ENCODE measurements at places on chromosomes 11 and 22.

GRCh38 chr11:86397351-86397750, 22.7 kb downstream of the CCDC81 start:
- DNase-seq = no peak

DNA sequence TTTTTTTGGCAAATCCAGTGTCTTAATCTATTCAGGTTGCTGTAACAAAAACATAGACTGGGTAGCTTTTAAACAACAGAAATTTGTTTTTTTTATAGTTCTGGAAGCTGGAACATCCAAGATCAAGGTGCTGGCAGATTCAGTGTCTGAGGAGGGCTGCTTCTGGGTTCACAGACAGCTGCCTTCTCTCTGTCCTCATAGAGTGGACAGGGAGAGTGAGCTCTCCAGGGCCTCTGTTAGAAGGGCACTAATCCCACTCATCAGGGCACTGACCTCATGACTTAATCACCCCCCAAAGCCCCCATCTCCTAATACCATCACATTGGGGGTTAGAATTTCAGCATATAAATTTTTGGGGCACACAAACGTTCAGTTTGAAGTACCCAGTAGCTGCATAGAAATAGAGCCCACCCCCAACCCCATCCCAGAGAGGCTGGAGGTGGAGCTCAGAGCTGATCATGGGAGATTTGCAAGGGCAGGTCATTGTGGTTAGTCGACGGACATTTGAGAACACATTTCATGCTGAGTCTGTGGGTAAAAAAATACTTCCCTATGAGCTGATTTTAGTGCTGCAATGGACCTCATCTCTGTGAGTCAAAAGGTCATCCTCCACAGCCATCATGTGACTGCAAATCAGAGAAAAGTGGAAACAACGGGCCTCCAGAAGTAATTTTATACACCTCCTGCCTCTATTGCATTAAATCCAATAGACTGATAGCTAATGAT, 203.1 kb upstream of the CADM1 start:
- peak; percentile 91 for DNase-seq

- no peak for DNase-seq
Measured at GRCh38 chr11:76134239-76134638, 72.1 kb downstream of the WNT11 start.

- DNase-seq = peak; percentile 32
Measured at GRCh38 chr11:103662880-103663279, 373.6 kb upstream of the DDI1 start.

DNA sequence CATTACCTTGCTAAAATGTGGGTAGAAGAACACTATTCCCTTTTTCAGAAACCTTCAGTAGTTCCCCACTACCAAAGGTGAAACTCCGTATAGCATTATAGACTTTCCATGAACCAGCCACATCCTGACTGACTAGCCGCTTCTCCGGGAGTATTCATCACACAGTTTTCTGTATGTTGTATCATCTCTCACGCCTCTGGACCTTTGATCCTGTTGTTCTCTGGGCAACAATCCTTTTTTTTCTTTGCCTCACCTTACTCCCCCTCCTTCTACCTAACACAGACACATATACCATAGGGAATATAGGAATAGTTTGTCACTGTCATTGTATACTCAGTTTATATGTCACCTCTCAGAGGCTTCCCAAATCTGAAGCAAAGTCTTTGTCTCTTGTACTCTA, 20.8 kb downstream of the ZC3H12C start:
- no peak for DNase-seq

- DNase-seq = no peak
Measured at GRCh38 chr22:36797911-36798673, 18.7 kb downstream of the PVALB start.

- DNase-seq = no peak
Measured at GRCh38 chr11:40280159-40281051, 1179.0 kb downstream of the LRRC4C start.

GRCh38 chr11:30321321-30321720, 1.6 kb upstream of the ARL14EP start:
- DNase-seq = no peak

GRCh38 chr11:19121646-19122045, 4.7 kb downstream of the ZDHHC13 start:
- DNase-seq = no peak

GRCh38 chr11:59918480-59918879, 19.8 kb upstream of the OOSP1 start:
- no peak for DNase-seq

DNA sequence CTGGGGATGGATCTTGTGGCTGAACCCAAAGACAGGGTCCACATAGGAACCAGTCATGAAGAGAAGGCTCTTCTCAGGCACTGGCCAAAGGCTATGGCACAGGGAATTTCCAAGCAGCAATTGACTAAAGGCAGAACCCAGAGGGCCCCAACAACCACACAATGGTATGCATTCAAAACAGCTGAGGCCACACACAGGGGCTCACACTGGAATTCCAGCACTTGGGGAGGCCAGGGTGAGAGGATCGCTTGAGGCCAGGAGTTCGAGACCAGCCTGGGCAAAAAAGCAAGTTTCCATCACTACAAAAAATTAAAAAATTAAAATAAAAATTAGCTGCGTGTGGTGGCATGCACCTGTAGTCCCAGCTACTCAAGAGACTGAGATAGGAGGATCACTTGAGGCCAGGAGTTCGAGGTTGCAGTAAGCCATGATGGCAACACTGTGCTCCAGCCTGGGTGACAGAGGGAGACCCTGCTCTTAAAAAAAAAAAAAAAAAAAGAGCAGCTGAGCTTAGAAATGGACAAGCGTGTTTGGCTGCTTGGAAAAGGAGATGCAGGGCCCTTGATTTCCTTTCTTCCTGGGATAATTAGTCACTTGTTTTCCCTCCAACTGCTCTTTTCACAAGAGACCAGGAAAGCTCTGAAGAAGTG, 44.6 kb downstream of the MYH9 start:
- DNase-seq = no peak

- no peak for DNase-seq
Measured at GRCh38 chr11:2708757-2709281, 9.0 kb upstream of the KCNQ1OT1 start.

DNA sequence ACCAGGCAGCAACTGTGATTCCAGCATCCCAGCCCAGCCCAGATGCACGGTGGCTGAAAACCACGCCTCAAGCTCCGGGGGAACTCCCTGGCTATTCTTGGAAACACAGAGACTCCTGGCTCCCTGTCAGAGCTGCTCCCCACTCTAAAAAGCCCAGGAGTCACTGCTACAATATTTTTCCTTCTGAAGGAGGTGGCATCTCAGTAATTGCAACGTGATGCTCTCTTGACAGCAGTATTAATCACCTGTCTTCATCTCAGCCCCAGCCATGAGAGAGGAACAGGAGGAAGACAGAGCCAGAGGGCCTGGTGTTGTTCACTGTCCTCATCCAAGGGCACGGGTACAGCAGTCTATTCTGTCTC, 26.9 kb downstream of the DRD2 start:
- DNase-seq = no peak

DNA sequence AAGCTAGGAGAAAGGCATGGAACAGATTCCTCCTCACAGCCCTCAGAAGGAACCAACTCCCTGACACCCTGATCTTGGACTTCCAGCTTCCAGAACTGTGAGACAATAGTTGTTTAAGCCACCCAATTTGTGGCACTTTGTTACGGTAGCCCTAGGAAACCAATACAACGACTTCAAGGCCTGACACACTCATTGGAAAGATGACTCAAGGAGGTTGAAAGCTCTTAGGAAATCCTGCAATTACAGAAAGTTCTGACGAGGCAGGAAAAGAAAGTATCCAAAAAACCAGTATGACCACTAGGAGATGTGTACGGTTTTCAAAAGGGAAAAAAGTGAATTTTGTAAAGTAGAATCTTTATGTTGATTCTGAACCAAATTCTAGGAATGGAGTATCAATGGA, 161.4 kb downstream of the SWAP70 start:
- no peak for DNase-seq

GRCh38 chr11:97607291-97608000, 1217.6 kb downstream of the JRKL start:
- DNase-seq = no peak

DNA sequence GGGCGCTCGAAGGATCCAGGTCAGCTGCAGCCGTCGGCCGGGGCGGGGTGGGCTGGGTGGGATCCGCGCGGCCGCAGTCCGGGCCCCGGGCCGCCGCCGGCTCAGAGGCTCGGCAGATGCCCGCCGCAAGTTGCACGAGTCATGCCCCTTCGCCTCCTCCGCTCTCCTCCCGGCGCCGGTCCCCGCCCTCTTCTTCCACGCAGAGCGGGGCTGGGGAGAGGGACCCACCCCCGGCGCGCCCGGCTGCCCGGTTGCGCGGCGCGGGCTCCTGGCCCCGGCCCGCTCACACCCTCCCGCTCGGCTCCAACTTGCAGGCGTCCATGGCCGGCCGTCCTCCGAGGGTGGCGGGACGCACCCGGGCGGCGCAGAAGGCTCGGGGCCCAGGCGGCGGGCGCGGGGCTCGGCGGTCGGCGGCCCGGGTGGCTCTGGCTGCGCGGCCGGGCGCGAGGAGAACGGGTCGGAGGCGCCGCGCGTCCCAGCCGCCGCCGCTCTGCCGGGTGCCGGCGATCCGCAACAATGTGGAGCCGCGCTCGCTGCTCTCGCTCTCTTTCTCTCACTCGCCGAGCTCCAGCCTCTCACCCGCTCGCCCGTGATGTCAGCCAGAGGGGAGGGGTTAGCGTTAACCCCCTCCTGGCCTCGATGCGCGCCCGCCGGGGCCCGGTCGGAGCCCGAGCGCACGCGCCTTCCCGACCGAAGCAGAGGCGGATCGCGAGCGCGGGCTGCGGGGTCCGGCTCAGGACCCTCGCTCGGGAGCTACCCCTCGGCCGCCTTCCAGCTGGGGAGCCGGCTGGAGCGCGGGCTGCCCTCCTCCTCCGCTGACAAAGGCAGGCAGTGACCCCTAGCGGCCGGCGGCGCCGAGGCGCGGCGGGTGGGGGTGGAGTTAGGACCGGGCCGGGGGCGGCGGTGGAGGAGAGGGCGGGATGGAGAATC, at the start of gene NECTIN1:
TSS of gene NECTIN1 (minus strand) at position 550 of the 930 bp plus-strand sequence. CDS start 647 bp downstream, outside the sequence.
- peak; percentile 93 for DNase-seq

- no peak for DNase-seq
Measured at GRCh38 chr11:6323291-6323905, 3.1 kb upstream of the CAVIN3 start.

DNA sequence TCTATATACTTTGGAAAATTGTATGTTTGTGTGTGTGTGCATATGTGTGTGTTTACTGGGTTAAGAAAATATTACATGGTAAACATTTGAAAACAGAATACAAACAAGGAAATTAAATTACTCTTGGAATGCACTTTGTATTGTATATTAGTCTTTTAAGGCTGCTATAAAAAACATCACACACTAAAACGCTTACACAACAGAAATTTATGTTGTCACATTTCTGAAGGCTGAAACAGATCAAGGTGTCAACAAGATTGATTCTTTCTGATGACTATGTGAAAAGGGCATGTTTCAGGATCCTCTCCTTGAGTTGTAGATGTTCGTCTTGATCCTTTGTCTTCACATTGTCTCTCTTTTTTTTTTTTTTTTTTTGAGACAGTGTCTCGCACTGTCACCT, 149.1 kb upstream of the CNTN5 start:
- no peak for DNase-seq

- no peak for DNase-seq
Measured at GRCh38 chr11:41446107-41446506, 13.3 kb downstream of the LRRC4C start.

All from suppressor macrophage (primary cell).